Urinary bladder (tissue), 4 donors: ENCODE measurements at places on chromosomes 4 and X. TPM values are rescaled to one million over a fixed set of nuclear protein-coding genes. Genes with fewer than 3 reads are reported as not detected.

The ACE2 gene
- 2.1 TPM for total RNA-seq

The FGF16 gene
- 0.69 TPM for total RNA-seq

GRCh38 chr4:182306792-182307507, 63.7 kb downstream of the TENM3 start:
- no peak for DNase-seq

The GLRA3 gene
- 0.16 TPM for total RNA-seq

GRCh38 chr4:73606465-73606974, 13.7 kb downstream of the RASSF6 start:
- DNase-seq = no peak

The CT55 gene
- total RNA-seq = not detected

DNA sequence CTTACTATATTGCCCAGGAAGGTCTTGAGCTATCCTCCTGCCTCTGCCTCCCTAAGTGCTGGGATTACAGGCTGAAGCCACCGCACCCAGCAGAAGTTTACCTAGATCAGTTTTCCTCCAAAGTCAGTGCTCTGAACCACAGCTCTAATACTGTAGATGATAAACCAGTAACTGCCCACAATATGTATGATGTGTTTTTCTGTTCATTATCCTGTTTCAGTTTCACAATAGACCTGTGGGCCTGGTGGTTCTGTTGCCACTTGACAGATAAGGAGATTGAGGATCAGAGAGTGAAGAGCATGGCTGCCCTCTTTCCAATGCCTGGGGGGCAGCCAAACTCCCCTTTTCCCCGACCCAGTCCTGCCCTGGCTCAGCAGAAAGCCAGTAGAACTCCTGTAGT, 87.0 kb downstream of the EFNB1 start:
- DNase-seq = no peak

The TEX11 gene
- total RNA-seq = not detected

- DNase-seq = no peak
Measured at GRCh38 chrX:150036641-150037040, 98.3 kb upstream of the EOLA2 start.

DNA sequence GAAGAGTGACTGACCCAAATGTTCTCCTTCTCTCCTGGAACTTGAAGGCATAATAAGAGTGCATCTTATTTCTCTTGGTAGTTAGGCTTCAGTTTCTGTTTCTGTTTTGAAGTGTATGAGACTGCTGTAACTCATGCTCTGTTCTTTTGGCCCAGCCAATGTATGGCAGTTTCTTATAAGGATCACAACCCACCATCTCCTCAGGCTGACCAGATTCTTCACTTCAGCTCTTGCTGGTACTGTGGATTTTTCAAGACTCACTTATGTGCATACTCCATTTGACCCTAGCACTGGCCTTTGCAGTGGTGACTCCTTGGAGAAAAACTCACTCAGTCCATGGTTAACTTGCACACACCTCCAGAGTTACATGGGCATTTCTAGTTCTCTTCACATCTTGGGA, 9.6 kb upstream of the YTHDC1 start:
- DNase-seq = no peak

- DNase-seq = no peak
Measured at GRCh38 chrX:148146121-148146520, 165.0 kb downstream of the FMR1NB start.

- DNase-seq = no peak
Measured at GRCh38 chrX:116667346-116668134, 204.8 kb upstream of the CT83 start.

GRCh38 chrX:55102754-55103153, 13.9 kb downstream of the PAGE2 start:
- DNase-seq = no peak

DNA sequence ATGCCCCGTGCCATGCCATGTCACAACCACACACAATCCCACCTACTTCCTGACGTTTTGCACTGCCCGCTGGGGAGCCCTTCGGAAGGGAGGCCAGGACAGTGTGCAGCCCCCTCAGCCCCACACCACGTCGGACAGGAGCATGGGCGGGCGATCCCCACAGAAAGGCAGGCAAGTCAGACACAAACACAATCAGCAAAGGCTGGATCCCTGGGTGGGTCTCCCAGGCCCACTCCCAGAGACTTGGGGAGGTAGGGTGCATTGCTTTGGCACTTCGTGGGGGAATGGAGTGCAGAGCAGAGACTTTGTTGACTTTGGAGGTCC, 14.1 kb downstream of the LETM1 start:
- no peak for DNase-seq

- no peak for DNase-seq
Measured at GRCh38 chr4:8745005-8745790, 126.4 kb downstream of the HMX1 start.

GRCh38 chr4:54930226-54930625, 195.2 kb downstream of the KDR start:
- no peak for DNase-seq
